ENCODE measurements at places on chromosomes 12 and 14. TPM values are rescaled to one million over a fixed set of nuclear protein-coding genes. Genes with fewer than 3 reads are reported as not detected.

DDN gene
- 0.32 TPM for total RNA-seq

RERGL gene
- total RNA-seq, result not detected

RIN3 gene
- 14.1 TPM for total RNA-seq

EIF2S3B gene
- total RNA-seq, result 0.26 TPM

DENND5B gene
- total RNA-seq, result 0.58 TPM

IAPP gene
- total RNA-seq, result not detected

KRT3 gene
- total RNA-seq, result not detected

MYL2 gene
- total RNA-seq, result not detected

HOXC13 gene
- total RNA-seq, result not detected

FZD10 gene
- not detected for total RNA-seq

CRIP2 gene
- 0.97 TPM for total RNA-seq

MYRFL gene
- not detected for total RNA-seq

BLTP3B gene
- 51.1 TPM for total RNA-seq

CLEC14A gene
- not detected for total RNA-seq

MRPL52 gene
- total RNA-seq, result 90.4 TPM

SYCP3 gene
- 0.42 TPM for total RNA-seq

AJUBA gene
- 1.1 TPM for total RNA-seq

HOXC12 gene
- not detected for total RNA-seq

KRT82 gene
- total RNA-seq, result not detected

KHNYN gene
- total RNA-seq, result 64.3 TPM

TTC9 gene
- 4.7 TPM for total RNA-seq

TMEM233 gene
- not detected for total RNA-seq

ARHGAP9 gene
- 225 TPM for total RNA-seq

PRB2 gene
- not detected for total RNA-seq

NXPH4 gene
- 1.4 TPM for total RNA-seq

BRF1 gene
- 28.6 TPM for total RNA-seq

PMCH gene
- 0.45 TPM for total RNA-seq

PARPBP gene
- 23.7 TPM for total RNA-seq

LMNTD1 gene
- not detected for total RNA-seq

ATL1 gene
- total RNA-seq, result 1.8 TPM

PDZRN4 gene
- not detected for total RNA-seq

TAS2R46 gene
- 3.1 TPM for total RNA-seq

FSCB gene
- total RNA-seq, result not detected

GUCY2C gene
- total RNA-seq, result not detected

DPPA3 gene
- total RNA-seq, result not detected

FGF23 gene
- not detected for total RNA-seq

KCNMB4 gene
- 1.2 TPM for total RNA-seq

PRH2 gene
- total RNA-seq, result not detected

NGB gene
- total RNA-seq, result not detected

KRT75 gene
- not detected for total RNA-seq

MAGOHB gene
- total RNA-seq, result 68.4 TPM

BCL2L14 gene
- 3.8 TPM for total RNA-seq

PLEKHH1 gene
- 0.17 TPM for total RNA-seq

SPTB gene
- 0.29 TPM for total RNA-seq

IGFBP6 gene
- 0.45 TPM for total RNA-seq

TMEM229B gene
- total RNA-seq, result 0.71 TPM

OAS1 gene
- total RNA-seq, result 15.6 TPM

DLK1 gene
- total RNA-seq, result not detected

ERBB3 gene
- 0.64 TPM for total RNA-seq

DYRK4 gene
- total RNA-seq, result 29.2 TPM

AICDA gene
- not detected for total RNA-seq

GRIN2B gene
- total RNA-seq, result not detected
